ENCODE measurements at places on chromosomes 1 and 21.

GRCh38 chr1:8915446-8915845 is 30.2 kb upstream of the CA6 start:
- no peak for DNase-seq

DNA sequence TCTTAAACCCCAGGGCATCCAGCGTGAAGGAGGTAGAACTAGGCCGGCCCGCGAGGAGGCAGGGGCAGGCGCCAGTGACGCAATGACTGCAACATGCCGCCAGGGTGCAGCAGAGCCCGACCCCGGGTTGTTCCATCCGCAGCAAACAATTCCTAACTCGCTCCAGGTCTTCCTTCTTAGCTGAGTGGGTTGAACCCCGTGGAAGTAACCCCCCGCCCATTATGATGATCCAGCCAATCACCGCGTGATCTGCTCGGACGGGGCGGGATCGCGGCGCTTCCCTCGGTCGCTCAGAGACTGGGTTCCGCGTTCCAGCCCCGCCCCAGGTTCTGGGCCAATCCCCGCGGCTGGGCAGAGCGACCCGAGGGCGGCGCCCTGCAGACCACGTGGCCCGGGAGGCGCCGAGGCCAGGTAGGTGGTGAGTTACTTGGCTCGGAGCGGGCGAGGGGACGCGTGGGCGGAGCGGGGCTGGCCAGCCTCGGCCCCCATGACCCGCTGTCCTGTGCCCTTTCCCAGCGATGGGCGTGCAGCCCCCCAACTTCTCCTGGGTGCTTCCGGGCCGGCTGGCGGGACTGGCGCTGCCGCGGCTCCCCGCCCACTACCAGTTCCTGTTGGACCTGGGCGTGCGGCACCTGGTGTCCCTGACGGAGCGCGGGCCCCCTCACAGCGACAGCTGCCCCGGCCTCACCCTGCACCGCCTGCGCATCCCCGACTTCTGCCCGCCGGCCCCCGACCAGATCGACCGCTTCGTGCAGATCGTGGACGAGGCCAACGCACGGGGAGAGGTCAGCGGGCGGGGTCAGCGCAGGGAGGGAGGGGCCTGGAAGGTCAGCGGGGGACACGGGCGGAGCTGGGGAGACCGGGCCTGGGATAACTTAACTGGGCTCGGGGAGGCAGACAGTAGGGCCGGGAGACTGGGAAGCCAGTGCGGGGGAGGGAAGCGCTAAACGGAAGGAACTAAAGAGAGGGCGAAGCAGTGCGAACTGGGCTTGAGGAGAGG is at the start of gene DUSP23:
Gene DUSP23, plus strand, starts transcription at position 380 of the 1,000 bp plus-strand sequence. Its CDS starts 139 bp downstream, at position 519.
- peak; percentile 95 for DNase-seq

- DNase-seq, result no peak
These were observed 128.9 kb upstream of the NR5A2 start for GRCh38 chr1:199898654-199899053.

DNA sequence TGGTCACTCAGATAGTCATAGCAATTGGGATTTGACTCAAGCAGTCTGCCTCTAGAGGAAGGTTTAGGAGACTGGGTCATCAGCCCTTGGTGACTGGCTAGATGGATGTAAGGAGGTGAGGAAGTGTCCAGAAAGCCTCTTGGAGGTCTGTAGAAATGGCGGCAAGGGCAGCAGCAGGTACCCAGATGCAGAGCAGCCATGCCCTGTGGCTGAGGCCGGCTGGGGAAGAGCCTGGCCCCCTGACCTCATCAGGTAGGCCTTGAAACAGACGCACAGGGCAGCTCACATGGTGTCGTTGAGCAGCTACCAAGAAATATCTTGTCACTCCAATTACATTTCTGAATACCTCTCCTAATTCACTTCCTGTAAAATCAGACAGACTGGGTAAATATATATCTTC is 98.2 kb downstream of the DMRTB1 start:
- no peak for DNase-seq

DNA sequence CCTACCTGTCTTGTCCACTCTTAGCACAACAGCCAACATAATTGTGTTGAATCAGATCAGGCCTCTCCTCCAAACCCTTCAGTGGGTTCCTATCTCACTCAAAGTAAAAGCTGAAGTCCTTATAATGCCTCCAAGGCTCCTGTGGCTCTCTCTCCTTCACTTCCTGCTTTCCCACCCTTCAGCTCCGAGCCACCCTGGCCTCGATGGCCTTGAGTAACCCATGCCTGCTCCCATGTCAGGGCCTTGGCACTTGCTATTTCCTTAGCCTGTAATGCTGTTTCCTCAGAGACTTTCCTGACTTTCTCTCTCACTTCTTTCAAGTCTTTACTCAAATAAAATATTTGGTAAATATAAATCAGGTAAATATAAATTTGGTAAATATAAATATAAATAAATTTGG is 8.1 kb upstream of the PLEKHM2 start:
- DNase-seq, result no peak

- no peak for DNase-seq
These were observed 67.2 kb downstream of the UBIAD1 start for GRCh38 chr1:11340233-11340632.

DNA sequence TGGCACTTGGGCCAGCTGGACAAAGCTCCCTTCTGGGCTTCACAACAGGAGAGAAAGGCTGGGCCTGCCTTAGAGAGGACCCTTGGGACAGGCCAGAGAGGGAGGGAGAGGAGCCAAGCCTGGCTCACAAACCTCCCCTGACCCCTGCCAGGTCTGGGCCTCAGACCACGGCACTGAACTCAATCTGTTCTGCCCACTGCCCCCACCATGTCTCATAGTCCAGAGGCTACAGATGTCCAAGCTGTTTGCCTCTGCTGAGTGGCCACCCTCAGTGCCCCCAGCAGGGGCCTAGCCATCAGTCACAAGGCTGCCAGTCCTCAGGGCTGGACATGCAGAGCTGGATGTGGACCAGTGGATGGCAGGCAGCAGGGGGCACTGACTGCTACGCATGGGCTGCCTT is 13.0 kb upstream of the DMBX1 start:
- no peak for DNase-seq

DNA sequence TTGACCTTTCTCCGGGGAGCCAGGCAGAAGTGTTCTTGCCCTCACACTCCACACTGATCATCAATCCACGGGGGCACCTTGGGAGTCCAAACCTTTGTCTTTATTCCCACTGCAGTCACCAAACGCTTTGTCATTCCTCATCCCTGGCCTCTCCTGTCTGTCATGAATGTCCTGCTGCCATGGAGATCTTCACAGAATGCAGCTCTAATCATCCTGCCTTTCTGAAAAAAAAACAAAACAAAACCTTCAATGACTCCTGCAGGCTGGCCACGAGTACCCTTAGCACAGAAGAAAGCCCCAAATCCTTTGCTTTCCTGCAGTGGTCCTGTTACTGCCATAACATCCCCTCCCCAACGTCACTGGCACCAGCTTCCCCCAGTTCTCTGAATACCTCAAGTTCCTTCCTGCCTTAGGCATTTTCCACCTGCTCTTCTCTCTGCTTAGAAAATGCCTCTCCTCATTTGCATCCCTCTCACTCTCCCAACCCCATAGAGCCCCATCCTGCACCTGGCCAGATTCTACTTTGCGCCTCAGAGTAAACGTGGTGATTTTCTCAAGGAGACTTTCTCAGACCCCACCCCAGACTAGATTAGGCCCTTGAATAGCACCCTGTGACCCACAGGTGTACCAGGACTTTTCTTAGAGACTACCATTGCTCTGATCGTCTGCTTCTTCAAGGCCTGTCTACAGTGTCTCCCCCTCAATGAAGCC is 131.2 kb downstream of the AK5 start:
- no peak for DNase-seq

- DNase-seq, result no peak
These were observed 62.5 kb upstream of the ESRRG start for GRCh38 chr1:216785737-216786136.

DNA sequence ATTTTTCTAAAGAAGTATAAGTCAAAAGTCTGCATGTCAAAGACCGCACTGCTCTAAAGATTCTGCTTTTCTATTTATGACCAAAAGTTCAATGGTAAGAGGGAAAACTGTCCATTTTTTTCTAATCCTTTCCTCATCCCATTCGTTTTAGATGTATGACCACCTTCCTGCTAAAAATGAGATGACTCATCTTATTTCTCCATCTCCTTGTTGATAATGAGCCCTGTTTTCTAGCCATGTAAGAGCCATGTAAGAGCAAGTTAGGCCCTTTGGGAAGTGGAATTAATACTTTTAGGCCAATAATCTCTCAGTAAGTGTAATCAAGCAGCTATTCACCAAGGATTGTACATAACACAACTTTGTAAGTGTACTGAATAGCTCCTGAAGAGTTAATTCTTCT is 475.6 kb upstream of the B3GALT2 start:
- DNase-seq, result no peak

- DNase-seq, result no peak
These were observed 257.7 kb upstream of the CSF3R start for GRCh38 chr1:36740446-36740845.

DNA sequence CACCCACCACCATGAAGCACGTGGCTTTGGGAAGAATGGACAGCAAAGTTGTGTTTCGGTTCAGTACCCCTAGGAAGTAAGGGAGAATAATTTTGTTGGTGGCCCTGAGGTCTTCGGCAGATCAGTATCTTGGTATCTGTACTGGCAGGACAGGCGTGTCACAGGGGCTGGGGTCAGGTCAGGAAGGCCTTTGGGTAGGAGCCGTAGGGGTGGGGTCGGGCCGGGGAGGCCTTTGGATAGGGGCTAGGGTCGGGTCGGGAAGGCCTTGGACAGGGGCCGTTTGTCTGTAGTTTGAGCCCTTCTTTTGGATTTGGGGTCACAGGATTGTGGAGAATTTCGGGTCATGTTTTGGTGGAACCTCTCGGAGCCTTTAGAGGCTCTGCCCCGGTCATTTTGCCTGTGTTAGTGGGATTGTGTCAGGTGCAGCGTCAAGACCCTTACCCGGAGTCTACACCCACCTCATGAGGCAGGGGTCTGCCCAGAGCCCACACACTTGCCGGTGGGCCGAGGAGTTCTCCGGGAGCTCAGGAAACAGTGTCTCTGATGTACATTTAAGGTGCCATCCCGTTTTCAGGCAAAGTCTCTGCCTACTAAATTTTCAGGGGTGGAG is 75.3 kb upstream of the COL6A1 start:
- no peak for DNase-seq

- no peak for DNase-seq
These were observed 53.4 kb downstream of the FBXO2 start for GRCh38 chr1:11600836-11601235.

- no peak for DNase-seq
These were observed 380.1 kb downstream of the NUF2 start for GRCh38 chr1:163701783-163702374.

- DNase-seq, result no peak
These were observed 9.2 kb upstream of the GADD45A start for GRCh38 chr1:67675800-67676199.

DNA sequence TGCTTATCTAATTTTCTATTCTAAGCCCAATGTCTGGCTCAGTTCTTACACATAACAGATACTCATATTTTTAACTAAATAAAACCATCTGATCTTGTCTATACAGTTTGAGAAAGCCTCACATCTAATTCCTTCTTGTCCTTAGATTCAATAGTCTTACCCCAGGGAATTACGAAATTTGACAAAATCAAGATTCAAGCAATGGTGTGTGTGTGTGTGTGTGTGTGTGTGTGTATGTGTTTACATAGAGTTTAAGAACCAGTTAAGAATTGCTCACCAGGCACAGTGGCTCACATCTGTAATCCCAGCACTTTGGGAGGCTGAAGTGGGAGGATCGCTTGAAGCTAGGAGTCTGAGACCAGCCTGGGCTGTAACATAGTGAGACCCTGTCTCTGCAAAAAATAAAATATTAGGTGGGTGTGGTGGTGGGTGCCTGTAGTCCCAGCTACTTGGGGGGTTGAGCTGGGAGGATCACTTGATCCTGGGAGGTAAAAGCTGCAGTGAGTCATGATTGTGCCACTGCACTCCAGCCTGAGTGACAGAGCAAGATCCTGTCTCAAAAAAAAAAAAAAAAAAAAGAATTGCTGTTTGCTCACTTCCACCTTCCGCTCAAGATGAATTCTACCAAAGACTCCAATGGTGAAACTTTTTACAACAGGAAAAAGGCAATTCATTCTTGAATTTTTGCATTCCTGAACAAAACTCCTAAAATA is 6.2 kb downstream of the WDR64 start:
- no peak for DNase-seq

Data from stimulated activated CD4-positive, alpha-beta T cell treated with anti-CD3 and anti-CD28 coated beads, Interleukin-12 subunit alpha, Interleukin-12 subunit beta, amount 100 ng/mL, for 48 hours (primary cell).